Activated CD4-positive, CD25-positive, alpha-beta regulatory T cell treated with anti-CD3 and anti-CD28 coated beads, Interleukin-2, amount 50 U/mL, for 16 hours (primary cell): ENCODE measurements at places on chromosomes 6 and 20.
A peak's percentile ranks its signal among the peaks of the same experiment; 100 is the strongest.

- DNase-seq: no peak
Observed at GRCh38 chr6:117465691-117466090, 16.8 kb upstream of the DCBLD1 start.

- no peak for DNase-seq
Observed at GRCh38 chr20:1513801-1514200, 22.6 kb upstream of the SIRPB2 start.

DNA sequence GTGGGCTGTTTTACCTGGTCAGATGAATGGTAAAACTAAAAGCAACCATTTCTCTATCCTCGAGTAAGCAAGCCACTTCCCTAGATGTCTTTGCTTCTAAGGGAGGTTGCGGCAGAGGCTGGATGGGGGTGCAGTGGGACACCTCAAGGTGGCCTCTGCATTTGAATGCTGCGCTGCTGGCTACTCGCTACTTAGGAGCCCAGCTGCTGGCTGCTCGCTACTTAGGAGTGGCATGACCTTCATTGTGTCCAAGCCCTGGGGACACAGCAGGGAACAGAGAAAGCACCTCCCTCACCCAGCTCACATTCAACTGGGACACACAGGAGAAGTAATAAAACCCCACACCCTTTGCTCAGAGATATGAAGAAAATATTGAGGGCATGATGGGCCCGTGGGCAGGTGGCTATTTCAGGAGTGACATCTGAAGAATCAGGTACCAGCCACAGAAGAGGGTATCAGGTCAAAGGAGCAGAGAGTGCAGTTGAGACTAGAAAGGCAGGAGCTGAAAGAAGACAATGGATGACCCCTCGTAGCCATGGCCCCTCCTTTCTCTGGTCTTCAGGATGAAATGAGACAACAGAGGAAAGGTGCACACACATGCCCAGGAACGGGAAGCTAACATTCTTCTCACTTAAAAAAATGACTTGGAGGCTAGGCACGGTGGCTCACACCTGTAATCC lies 149.4 kb downstream of the ZMYND8 start:
- DNase-seq: no peak

- no peak for DNase-seq
Observed at GRCh38 chr6:43768983-43769525, 957 bp upstream of the VEGFA start.

DNA sequence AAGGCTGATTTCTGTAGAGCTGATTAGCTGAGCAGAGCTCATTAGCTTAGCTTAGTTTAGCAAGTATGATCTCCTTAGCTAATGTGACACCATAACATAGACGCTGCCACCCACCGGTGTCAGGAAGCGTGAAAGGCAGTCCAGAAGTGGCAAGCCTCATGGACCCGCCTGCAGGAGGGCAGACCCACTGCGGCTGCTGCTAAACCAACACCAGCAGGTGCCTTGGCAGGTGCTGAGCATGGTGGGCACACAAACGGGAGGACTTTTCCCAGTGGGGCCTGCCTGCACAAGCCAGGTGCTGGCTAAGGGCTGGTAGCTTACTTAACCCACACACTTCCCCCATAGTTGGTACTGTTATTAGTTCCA lies 22.7 kb downstream of the ZDHHC14 start:
- no peak for DNase-seq

GRCh38 chr6:116102873-116103272 lies 2.2 kb downstream of the NT5DC1 start:
- DNase-seq: no peak

- DNase-seq: no peak
Observed at GRCh38 chr6:1757131-1757530, 147.4 kb downstream of the FOXC1 start.

- no peak for DNase-seq
Observed at GRCh38 chr6:166313255-166314070, 5.3 kb upstream of the PRR18 start.

DNA sequence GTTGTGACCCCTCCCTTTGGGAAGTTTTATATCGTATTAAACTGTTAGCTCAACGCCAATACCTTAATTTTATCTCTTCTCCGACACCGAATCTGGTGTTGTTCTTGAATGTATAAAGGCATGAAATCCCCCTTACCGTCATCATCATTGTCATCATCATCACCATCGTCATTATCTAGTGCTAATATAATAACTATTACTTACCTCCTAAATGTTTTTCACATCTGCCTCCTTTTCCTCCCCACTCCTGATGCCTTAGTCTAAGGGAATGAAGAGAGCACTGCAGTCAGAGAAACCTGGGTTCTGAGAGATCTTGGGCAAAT lies 677 bp upstream of the ZBTB24 start:
- DNase-seq: no peak

- no peak for DNase-seq
Observed at GRCh38 chr6:105892577-105893262, 193.4 kb upstream of the PRDM1 start.

DNA sequence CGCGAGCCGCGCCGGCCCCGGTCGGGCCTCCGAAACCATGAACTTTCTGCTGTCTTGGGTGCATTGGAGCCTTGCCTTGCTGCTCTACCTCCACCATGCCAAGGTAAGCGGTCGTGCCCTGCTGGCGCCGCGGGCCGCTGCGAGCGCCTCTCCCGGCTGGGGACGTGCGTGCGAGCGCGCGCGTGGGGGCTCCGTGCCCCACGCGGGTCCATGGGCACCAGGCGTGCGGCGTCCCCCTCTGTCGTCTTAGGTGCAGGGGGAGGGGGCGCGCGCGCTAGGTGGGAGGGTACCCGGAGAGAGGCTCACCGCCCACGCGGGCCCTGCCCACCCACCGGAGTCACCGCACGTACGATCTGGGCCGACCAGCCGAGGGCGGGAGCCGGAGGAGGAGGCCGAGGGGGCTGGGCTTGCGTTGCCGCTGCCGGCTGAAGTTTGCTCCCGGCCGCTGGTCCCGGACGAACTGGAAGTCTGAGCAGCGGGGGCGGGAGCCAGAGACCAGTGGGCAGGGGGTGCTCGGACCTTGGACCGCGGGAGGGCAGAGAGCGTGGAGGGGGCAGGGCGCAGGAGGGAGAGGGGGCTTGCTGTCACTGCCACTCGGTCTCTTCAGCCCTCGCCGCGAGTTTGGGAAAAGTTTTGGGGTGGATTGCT lies 1.3 kb downstream of the VEGFA start:
- peak; percentile 13 for DNase-seq

DNA sequence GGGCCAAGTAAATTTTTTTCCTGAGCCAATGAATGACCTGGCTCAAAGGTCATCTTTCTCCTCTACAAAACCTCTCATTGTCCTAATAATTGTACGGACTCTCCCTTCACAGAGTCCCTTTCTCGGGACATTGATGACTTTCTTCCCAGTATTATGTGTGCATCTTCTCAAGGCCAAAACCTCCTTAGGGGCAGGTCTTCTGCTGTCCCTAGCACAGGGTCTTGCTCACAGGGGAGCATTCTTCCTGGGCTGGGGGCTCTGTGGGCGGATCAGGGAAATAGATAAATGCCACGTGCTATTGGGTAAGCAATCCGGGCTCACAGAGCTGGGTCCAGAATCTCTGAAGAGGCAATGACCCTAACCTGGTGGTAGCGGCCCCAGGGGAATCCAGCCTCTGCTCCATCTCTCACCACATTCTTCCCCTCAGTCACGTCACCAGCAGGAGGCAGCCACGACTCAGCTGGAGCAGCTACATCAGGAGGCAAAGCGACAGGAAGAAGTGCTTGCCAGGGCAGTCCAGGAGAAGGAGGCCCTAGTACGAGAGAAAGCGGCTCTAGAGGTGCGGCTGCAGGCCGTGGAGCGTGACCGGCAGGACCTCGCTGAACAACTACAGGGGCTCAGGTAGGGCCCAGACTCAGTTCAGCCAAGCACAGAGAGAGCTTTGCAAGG lies 23.5 kb downstream of the CEP250 start:
- no peak for DNase-seq

DNA sequence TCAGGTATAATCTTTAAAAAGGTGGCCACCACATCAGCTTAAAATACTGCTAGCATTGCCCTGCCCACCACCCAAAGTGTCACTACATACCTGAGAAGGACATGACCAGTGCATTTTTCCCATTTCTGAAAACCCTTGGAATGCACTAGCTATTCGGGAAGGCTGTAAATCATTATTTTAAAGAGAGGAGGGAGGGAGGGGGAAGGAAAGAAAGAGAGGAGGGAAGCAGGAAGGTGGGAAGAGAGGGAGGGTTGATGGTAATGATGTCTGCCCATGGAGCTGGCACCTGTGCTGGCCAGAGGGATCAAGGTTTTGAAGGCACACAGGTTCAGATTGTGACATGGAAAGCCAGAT lies 32.4 kb downstream of the VAPB start:
- no peak for DNase-seq

GRCh38 chr6:16292942-16293341 lies 54.6 kb downstream of the GMPR start:
- no peak for DNase-seq

DNA sequence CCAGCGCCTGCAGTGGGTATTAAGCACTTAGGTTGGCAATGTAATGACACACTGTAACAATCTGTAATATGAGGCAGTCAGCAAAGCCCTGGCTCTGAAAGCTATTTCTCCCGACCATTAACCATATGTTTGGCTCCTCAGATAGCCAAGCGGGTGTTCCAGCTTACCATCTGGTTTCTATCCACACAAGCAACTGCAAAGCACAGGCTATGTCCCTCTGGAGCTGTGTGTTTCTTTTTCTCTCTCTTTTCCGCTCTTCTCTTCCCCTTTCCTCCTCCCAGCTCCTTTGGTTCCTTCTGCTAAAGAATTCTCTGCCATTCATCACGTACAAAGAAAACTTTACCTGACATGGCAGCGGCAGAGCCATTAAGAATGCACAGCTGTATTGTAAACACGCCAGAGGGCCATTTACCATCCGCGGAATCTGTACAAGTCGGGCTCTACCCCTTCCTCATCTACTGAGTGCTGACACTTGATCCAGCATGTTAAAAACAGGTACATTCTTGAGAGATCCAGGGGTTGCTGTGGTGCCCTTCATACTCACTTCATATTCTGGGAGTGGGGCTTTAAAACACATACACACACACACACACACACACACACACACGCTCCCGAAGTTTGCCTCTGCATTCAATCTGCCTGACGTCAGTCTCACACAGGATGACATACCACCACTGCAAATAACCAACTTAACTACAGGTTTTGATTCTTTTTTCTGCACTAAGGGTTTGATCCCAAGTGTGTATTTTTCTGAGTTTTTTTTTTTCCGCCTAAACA lies 77.2 kb downstream of the BACH2 start:
- DNase-seq: no peak

- no peak for DNase-seq
Observed at GRCh38 chr6:92893741-92894140, 525.6 kb downstream of the EPHA7 start.

GRCh38 chr6:120622127-120622631 lies 712.1 kb downstream of the TBC1D32 start:
- DNase-seq: no peak

DNA sequence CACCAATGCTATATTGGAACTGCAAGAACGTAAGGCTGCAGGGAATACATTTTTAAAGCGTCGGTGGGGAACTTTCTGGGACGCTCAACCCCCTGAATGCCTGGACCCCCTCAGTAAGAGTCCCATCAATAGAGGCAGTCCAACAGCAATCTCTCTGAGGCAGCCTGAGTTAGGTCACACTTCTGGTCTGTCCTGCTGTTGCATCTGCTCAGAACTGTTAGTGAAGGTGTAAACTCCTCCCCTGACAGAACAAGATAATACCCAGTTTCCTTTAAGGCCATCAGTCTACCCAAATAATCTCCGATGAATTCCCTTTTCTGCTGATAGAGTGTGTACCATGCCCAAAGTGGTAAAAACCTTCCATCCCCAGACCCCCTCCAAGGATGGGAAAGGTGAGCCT lies 1.1 kb upstream of the RNGTT start:
- no peak for DNase-seq

DNA sequence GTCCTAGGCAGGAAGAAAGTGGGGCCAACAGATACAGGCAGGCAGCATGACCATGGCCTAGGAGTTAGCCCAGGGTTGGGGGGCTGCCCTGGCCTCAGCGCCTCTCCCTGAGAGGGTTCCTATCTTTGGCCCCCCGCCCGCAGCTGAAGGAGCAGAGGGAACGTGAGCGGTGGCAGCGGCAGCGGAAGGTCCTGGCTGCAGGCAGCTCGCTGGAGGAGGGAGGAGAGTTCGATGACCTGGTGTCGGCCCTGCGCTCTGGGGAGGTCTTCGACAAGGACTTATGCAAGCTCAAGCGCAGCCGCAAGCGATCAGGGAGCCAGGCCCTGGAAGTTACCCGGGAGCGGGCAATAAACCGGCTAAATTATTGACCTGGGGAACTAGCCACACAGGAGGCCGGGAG lies 32.6 kb downstream of the MOCS1 start:
- DNase-seq: no peak

DNA sequence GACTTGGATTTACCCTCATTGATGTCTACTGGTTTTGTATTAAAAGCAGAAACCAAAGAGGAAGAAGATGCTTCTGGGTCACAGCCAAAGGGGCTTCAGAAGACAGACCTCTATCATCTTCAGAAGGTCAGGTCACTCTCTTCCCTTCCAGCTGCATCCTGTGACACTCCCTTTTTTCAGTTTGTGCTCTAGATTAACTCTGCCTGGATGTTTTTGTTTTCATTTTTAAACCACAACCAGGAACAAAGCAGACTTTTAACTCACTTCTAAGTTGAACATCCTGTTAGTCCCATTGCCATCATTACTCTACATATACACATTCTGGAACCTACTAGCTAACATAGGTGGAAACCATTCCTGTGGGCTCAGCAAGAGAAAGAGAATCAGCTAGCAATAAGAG lies 45.2 kb downstream of the AKIRIN2 start:
- DNase-seq: no peak

- DNase-seq: no peak
Observed at GRCh38 chr20:57282670-57283361, 16.4 kb upstream of the BMP7 start.

GRCh38 chr6:42448927-42449659 lies 2.6 kb downstream of the TRERF1 start:
- DNase-seq: no peak

DNA sequence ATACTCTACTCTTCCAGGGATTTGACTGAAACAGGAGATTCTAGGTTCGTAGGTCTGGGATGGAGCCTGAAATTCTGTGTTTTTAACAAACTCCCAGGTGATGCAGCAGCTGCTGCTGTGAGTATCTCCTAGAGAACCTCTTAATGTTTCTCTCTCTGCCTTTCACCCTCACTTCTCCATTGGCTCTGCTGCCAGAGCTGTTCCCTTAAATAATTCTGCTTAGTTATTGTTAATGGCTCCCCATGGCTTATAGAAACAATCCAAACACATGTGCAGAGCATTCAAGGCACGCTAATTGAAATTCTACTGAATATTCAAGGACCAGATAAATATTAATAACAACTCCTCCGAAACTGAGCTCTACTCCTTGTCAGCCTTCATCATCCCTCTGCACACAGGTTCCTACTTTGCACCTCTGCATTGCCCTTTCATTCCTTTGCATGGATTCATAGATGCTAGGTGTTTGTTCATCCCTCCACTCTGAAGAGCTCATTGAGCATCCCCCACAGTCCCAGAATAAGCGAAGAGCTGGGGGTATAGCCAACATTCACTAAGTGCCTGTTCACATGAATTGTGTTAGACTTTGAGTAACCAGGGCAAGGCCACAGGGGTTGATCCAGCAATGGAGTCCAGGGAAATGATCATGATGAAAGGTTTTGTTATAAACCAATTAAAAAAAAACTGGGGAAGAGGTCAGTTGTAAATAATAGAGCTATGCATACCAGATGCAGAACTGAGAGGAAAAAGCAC lies 488.4 kb upstream of the JAG1 start:
- no peak for DNase-seq
